ENCODE measurements at places on chromosomes 12 and 14.

DNA sequence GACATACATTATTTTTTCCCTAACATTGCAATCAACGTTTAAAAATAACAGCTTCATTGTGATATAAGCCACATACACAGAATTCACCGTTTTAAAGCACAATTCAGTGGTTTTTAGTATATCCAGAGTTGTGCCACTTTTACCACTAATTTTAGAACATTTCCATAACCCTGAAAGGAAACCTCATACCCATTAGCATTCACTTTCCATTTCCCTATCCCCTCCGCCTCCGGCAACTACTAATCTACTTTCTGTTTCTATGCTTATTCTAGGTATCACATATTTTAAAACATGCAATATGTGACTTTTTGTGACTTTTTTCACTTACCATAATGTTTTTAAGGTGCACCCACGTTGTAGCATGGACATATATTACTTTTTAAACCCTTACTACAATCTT is 55.6 kb upstream of the ISM2 start:
- DNase-seq = no peak

DNA sequence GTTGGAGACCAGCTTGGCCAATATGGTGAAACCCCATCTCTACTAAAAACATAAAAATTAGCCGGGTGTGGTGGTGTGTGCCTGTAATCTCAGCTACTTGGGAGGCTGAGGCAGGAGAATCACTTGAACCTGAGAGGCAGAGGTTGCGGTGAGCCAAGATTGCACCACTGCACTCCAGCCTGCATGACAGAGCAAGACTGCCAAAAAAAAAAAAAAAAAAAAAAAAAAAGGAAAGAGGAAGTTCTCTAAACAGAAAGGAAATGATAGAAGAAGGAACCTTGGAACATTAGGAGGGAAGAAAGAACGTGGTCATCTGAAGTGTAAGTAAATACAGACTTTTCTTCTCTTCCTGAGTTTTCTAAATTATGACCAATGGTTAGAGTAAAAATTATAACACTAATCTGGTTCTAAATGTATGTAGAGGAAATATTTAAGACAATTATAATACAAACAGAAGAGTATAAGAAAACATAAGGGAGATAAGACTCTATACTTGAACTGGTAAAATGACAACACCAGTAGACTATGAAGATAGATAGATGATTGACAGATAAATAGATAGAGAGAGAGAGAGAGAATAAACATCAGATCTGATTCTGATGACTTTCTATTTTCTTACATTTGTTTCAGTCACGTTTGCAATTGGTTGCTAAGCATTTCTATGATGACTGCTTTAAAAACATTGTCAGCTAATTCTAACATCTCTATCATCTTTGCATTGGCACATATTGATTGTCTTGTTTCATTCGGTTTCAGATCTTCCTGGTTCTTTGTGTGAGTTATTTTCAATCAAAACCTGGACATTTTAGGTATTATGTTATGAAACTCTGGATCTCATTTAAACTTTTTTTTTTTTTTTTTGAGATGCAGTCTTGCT is 12.9 kb upstream of the CORO1C start:
- no peak for DNase-seq

DNA sequence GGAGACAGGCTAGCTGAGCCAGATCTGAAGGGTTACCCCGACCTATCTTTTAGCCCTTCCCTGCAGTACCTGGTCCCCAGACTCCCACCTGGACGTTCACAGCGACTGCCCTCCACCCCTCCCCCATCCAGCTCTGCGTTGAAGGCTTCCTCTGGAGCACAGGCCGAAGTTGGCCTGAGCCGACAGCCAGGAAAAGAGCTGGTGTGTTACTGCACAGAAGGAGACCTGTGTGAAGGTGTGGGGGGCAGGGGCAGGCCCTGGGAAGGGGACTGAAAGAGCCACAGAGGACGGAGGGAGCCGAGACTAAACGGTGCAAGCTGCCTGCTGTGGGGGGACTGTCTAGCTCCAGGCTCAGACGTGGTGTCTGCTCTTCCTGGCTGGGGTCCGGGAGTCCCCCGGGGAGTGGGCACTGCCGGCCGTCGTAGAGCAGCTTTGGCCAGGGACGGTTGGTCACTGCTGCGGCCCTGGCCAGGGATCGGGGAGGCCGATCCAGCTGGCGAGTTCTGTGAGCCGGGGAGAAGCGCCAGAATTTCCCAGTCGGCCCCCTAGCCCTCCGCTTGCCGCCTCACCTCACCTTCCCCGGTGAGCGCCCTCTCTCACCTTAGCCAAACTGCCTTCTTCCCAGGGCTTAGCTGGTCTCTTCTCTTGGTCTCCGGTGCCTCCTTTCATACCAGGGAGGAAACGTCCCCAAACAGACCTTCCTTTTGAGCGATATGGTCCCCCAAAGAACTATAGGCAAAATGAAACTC is 899 bp upstream of the COL2A1 start:
- DNase-seq = no peak

DNA sequence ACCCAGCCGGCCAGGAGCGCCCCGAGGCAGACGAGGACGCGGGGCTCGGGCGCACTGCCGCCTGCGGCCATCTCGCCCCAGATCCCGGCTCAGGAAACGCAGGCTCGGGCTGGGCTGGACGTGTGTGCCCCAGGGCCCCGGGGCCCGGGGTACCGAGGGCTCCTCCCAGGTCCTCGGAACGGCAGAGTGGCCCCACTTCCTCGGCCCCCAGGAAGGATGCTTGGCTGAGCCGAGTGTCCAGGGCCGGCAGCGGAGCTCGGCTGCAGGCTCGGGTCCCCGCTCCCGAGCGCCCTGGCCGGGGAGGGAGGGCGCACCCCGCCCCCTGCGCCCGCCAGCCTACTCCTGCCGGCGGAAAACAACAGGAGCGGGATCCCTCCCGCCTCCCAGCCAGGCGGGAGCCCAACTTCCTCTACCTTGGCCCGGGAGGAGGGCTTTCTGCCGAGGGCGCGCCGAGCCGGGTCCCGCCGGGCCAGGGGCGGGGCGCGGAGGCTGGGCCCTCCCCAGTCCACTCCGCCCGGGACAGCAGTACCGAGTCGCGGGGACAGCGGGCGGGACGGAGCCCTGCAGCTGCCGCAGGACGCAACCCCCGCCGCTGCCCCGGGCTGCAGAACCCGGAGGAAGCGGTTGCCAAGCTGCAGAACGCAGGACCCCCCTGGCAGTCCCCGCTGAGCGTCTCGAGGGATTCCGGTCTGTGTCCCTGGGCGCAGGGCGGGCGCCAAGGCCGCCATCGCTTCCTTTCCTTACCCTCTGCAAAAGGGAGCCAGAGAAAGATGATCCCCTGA is at the start of gene VSIG10:
TSS of gene VSIG10 (minus strand) at position 411 of the 782 bp plus-strand sequence. CDS start at position 71, 340 bp downstream.
- DNase-seq = peak; percentile 32

DNA sequence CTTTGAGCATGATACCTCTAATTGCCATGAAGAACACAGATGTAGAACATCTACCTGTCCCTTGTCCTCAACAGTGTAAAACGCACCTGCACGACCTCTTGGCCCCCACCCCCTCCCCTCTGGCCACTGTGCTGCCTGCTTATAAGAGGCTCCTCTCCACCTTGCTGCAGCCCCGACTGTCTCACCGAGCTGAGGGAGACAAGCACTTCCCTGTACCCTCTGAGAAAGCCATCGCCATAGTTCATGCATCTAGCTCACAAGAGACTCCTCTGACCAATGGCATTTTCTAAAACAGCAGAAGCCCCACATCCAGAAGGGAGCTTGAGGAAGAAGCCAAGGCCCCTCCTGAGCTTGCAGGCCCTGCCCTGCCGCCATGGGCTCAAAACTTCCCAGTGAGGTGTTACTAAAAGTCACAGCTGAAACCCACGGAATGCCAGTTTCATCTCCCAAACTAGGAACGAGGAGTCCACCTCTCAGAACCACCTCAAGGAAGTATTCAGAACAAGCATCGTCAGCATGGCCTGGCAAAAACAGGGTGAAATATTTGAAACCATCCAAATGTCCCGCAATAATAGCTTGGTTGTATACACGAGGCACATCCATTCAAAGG is 21.5 kb upstream of the ANO2 start:
- no peak for DNase-seq

DNA sequence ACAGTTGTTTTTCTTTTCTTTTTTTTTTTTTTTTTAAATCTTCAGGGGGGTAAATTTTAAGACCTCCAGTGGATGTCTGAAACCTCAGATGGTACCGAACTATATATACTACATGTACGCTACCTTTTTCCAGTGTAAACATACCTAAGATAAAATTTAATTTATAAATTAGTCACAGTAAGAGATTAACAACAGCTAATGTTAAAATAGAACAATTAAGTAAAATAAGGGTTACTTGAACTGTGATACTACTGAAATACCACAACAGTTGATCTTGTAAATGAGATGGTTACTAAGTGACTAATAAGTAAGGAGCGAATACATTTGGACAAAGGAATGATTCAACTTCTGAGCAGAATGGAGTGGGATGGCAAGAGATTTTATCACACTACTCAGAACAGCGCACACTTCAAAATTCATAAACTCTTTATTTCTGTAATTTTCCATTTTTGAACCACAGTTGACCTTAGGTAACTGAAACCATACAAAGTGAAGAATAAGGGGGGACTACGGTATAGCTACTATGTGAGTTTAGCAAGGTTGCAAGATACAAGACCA is 80.5 kb upstream of the PCED1B start:
- peak; percentile 78 for DNase-seq

DNA sequence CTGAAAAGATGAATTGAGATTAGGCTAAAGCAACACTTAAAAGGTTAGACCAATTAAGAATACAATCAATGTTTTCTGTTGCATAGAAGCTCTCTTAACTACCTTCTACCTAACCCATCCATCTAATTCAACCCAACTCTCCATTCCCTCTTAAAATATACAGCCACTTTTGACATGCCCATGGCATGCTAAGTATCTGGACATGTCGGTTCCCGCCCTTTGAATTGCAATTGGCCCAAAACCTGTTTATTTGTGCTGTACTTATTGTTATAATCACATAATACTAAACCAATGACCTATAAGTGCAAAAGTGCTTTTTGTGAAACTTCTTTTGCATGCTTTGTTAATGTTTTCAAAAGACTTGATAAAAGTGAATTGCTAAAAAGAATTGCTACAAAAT is 37.6 kb upstream of the APPL2 start:
- DNase-seq = no peak

DNA sequence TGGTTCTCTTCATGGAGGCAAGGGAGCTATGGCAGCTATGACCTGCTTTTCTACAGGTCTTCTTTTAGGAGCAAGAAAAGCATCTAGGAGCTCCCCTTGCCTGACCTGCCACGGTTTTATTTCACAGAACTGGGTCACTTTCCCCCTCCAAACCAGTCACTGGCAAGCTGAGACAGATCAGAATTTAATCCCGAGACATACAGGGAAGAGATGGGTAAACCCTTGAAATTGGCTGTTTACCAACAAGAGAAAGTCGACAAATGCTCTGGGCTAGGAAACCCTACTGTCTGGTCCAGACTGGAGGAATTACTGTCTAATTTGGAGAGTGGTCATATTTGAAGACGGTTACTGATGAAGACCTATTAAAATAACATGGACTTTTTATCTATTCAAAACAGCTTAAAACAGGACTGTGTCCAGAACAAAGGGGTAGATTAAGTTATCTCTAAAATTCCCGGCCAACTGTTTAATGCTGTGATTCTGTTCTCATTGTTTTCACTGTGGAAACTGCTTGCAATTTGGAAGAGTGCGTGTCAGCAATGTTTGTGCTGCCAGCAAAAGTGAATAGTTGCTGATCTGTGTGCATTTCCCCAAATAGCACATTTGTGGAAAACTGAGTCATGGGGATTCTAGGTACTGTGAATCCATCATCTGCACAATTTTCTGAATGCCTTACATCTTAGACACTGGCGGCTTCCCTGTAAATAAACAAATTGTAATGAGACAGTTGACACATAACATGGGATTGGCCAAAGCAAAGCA is 73.4 kb upstream of the EEA1 start:
- DNase-seq = peak; percentile 78

DNA sequence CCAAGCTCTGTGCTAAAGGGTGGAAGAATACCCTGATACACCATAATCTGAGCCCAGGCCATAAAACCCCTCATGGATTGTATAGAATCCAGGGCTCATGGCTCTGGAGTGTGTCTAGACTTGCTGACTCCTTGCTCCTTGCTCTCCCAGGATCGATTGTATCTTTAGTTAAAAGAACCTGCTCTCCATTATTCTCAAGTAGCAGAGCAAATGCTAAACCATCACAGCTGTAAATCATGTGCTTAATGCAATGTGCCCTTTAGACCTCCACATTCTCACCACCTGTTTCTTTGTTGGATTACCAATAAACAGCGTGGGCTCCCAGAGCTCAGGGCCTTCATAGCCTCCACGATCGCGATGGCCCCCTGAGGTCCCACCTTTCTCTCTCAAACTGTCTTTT is 411.6 kb upstream of the FBXO33 start:
- DNase-seq = no peak
